ENCODE measurements at places on chromosomes 4 and X.

- no peak for DNase-seq
Measured at GRCh38 chrX:45765767-45766166, 565.1 kb upstream of the DIPK2B start.

DNA sequence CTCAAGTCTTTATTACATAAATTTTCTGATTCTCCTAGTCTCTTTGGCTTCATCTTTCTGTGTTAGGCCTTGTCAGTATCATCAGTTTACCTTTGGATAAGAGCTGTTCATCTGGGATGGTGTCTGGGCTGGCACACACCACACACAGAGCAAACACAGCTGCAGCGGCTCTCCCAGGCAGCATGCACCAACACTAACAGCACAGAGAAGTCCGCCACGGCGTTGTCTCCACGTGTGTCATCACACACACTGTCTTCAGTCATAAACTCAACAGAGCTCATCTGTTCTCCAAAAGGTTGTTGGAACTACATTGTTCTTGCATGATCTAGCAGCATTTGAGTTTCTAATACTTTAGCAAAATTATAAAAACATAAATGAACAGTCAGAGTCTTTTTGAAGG, 851.9 kb upstream of the FRG1 start:
- no peak for DNase-seq

DNA sequence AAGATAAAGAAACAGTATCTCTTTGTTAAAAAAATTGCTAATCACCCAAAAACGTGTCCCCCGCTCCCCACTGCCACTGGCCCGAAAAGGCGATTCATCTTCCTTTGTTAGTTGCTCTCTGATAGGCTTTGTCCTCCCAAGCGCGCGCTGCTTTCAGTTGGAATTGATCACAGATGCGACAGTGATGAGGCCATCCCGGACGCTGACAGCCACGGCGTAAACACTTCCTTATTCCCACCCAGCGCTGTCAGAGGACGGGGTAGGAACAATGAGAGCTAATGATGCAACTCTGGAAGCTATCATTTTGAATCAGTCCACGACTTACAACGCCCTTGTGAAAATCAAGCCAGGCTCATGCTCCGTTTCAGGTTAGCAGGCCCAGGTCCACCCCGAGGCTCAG, 21.4 kb downstream of the SOD3 start:
- no peak for DNase-seq

GRCh38 chr4:158823461-158823873, 54.6 kb downstream of the FNIP2 start:
- DNase-seq: no peak

DNA sequence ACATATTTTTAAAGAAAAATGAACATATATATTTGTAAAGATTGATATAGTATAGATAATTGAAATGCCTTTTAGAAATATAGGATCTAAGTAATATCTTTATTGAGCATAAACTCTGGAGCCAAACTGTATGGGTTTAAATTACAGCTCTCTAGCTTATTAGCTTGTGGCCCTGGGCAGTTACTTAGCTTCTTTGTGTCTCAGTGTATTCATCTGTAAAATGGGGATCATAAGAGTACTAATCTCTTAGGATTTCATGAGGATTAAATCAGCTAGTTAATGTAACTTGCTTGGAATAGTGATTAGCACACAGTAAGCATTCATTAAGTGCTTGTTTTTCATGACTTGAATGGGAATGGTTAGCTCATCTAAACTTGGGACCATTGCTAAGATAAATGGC, 32.8 kb downstream of the TRAPPC11 start:
- no peak for DNase-seq

DNA sequence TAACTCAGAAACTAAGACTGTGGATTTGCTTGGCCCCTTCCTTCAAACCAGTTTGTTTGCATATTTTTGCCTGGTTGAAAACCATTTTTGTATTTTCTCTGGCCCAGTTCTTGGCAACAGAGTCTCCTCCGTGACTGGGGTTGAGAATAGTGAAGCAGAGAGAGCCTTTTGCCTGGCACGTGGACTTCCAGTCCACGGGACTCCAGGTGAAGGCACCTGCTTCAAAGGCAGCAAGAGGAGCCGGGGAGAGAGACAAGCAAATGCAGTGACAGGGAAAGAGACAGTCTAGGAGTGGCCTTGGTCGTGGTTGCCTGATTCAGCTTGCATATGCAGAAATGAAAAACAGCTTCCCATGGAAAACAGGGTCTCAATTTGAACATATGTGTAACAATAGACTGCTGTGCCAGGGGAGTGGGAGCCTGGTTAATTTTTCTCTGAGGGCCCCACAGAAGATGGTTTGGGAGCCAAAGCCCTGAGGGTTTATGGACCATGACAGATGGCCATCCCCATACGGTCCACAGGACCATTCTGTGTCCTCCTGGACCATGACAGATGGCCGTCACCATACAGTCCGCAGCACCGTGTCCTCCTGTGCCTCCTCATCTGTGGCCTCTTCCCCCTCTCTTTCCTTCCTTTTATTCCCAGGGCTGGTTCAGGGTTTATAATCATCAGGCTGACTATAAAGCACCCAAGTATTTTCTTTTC, 272.2 kb upstream of the RASGEF1B start:
- DNase-seq: no peak

DNA sequence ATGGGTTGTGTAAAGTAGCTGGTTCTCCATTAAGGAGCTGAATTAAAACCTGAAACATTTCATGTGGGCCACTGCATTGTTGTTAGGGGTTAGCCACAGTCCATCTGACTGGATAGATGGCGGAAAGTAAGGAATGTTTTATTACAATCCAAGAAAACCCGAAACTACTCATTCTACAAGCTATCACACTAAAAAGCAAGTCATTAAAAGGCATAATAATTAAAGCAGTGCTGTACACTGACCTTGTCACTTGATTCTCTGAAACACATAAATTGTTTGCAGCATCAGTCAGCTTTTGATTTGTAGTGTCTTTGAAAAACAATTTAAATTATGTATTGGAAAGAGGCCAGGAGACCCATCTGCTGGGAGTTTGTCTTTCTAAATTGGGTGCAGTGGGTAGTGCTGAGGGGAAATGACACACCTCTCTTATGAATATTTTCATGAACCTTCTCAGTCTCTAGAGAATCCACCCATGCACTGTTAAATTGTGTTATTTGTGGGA, 75.7 kb upstream of the ANK2 start:
- DNase-seq: no peak

- no peak for DNase-seq
Measured at GRCh38 chr4:66554826-66555225, 884.5 kb upstream of the EPHA5 start.

DNA sequence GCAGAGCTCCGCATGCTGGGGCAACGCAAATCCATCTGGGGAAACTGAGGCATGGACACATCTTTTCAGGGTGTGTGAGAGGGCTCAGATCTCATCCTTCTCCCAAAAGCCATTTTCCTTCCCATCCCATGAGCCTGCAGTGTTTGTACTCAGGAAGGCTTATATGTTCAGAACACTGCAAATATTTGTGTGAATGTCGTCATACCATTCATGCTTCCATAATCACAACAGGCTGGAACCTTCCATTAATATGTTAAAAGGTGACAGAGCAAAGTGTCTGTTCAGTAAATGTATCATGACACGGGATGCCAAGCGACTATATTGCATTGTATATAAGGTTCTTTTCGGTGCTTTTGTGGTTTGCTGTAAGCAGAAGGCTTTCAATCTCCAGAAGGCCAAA, 8.5 kb downstream of the TRIML1 start:
- no peak for DNase-seq

- DNase-seq: no peak
Measured at GRCh38 chr4:130648570-130648969, 1552.6 kb downstream of the C4orf33 start.

DNA sequence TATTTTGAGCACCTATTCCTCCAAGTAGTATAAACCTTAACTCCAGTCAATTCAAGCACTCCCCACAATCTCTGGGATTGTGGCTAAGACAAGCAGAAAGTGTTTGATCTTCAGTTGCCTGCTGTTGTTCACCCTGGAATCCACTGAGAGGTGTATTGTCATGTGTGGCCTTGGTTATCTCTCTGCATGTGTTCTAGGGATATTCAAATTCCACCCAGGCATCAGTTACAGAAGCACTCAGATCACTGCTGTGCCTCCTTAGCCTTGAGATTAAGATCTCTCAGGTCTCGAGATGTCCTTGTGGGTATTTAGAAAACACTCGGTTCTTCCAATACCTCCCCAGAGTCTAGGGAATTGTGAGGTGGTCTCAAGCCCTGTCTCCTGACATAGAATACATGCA, 213.3 kb downstream of the SMARCA1 start:
- no peak for DNase-seq

DNA sequence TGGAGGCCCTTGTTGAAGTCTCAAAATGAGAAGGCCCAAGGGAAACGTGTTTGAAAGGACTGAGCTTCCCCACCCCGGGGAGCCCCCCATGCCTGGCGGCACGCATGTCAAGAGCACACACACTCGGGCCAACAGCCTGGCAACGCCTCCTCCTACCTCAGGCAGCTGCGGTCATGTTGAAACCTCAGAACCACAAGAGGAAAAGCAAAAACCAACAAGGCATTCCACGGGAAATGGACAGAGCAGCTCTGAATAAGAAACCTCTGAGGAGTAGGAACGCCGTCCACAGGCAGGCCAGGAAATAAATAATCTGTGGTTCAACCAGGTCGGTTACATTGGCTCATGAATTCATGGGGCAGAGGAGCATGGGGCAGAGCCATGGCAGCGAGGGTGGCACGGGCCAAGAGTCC, 95.7 kb upstream of the AFAP1 start:
- DNase-seq: no peak
